Activated CD8-positive, alpha-beta T cell treated with anti-CD3 and anti-CD28 coated beads for 36 hours (primary cell): ENCODE measurements at places on chromosomes 16 and 17. TPM values are rescaled to one million over a fixed set of nuclear protein-coding genes. Genes with fewer than 3 reads are reported as not detected.
A peak's percentile ranks its signal among the peaks of the same experiment; 100 is the strongest.

- DNase-seq, result no peak
Measured at GRCh38 chr17:82952019-82952418, 112.2 kb upstream of the ZNF750 start.

- no peak for DNase-seq
Measured at GRCh38 chr17:57872536-57872935, 22.7 kb upstream of the MRPS23 start.

The C16orf96 gene
- total RNA-seq, result 0.32 TPM

GRCh38 chr16:85640585-85640984 lies 27.5 kb downstream of the GSE1 start:
- no peak for DNase-seq

- DNase-seq, result no peak
Measured at GRCh38 chr17:44355642-44356099, 8.0 kb downstream of the FAM171A2 start.

GRCh38 chr17:17902877-17903276 lies 66.1 kb upstream of the SREBF1 start:
- DNase-seq, result no peak

- DNase-seq, result no peak
Measured at GRCh38 chr17:74201250-74201649, 2.2 kb upstream of the RPL38 start.

The SP2 gene
- 11.5 TPM for total RNA-seq

The DNAAF8 gene
- 0.38 TPM for total RNA-seq

The CCL22 gene
- total RNA-seq, result 7.4 TPM

- DNase-seq, result no peak
Measured at GRCh38 chr17:27315796-27316465, 22.0 kb downstream of the WSB1 start.

The ERN2 gene
- total RNA-seq, result not detected

- no peak for DNase-seq
Measured at GRCh38 chr16:12655537-12655936, 148.2 kb downstream of the CPPED1 start.

- peak; percentile 42 for DNase-seq
Measured at GRCh38 chr17:40122136-40122998, 596 bp downstream of the MSL1 start.

DNA sequence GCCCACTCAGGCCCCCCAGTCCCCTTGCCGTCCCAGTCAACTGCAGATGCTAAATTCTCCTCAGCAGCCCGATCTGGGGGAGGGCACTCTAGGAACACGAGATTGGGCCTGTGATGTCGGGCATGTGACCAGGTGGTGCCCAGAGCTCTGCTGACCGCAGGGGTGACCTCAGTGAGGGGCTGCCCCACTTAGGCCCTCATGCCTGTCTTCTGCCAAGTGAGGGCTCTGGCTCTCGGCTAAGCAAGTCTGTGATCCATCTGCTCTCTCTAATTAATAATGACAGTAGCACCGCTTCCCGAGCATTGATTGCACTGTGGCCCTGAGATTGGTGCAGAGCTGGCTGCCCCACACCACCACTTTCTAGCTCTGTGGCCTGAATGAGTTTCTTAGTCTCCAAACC lies 138.8 kb downstream of the MRM1 start:
- no peak for DNase-seq

The CYGB gene
- 0.23 TPM for total RNA-seq

The IL21R gene
- 95.6 TPM for total RNA-seq

GRCh38 chr17:46862949-46863348 lies 11.6 kb downstream of the WNT9B start:
- DNase-seq, result no peak

DNA sequence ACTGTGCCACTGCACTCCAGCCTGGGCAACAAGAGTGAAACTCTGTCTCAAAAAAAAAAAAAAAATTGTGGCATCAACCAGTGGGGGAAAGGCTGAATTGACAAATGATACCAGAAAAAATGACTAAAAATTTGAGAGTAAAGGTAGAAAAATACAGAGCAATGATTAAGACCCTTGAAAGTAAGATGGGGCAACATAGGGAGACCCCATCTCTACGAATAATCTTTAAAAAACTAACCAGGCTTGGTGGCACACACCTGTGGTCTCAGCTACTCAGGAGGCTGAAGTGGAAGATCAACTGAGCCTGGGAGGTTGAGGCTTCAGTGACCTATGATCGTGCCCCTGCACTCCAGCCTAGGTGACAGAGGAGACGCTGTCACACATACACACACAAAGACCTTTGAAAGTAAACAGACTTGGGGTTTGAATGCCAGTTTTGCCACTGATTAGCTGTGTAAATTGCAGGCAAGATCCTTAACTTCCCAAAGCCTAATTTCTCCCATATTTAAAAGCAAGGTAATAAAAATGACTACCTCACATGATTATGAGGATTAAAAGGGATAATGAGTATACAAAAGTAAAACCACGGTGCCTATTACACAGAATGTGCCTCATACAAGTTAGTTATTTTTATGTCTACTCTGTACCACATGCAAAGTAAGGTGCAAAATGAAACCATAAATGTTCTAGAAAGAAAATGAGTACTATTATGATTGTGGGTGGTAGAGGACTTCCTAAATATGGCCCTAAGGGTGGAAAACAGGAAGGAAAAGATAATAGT lies 21.7 kb upstream of the PAFAH1B1 start:
- DNase-seq, result no peak

The ASB16 gene
- 0.18 TPM for total RNA-seq

DNA sequence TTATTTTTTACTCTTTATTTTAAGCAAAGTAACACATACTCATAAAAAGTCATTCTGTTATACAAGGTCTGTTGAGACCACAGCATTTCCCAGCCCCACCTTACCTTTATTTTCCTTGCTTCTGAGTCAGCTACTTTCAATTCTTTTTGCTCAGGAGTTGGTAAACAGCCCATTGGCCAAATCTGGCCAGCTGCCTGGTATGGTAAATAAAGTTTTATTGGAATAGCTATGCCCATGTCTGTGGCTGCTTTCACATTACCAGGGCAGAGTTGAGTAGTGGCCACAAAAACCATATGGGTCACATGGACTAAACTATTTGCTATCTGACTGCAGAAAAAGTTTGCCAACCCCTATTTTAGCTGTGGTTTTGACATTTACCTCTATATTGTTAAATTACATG lies 3.4 kb upstream of the NSRP1 start:
- DNase-seq, result peak; percentile 53

GRCh38 chr16:49521734-49522325 lies 148.2 kb downstream of the C16orf78 start:
- no peak for DNase-seq

DNA sequence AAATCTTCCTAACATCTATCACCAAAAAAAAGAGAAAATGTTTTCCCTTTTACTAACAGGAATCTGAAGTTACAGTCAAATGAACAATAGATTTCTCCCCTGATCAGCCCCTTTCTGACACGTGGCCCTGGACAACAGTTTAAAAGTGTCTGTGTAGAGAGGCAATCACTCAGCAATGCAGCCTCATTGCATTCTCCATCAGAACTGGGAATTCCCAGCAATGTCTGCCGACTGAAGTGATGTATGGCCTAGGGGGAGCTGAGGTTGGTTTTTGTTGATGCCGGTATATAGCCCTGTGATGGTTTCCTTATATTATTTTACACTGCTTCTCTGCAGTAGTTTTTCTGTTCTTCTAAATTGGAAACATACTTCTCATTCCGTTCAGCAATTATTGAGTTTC lies 904.3 kb upstream of the CDH8 start:
- no peak for DNase-seq

The CTRL gene
- 3.9 TPM for total RNA-seq

The GJD3 gene
- not detected for total RNA-seq

GRCh38 chr16:83722456-83723183 lies 85.2 kb upstream of the HSBP1 start:
- no peak for DNase-seq

- DNase-seq, result no peak
Measured at GRCh38 chr17:78785011-78785662, 3.1 kb upstream of the CYTH1 start.

The CYLD gene
- 86.4 TPM for total RNA-seq

- peak; percentile 83 for DNase-seq
Measured at GRCh38 chr16:2532494-2533141, 1.4 kb upstream of the CEMP1 start.

The RAB40C gene
- total RNA-seq, result 8.8 TPM

DNA sequence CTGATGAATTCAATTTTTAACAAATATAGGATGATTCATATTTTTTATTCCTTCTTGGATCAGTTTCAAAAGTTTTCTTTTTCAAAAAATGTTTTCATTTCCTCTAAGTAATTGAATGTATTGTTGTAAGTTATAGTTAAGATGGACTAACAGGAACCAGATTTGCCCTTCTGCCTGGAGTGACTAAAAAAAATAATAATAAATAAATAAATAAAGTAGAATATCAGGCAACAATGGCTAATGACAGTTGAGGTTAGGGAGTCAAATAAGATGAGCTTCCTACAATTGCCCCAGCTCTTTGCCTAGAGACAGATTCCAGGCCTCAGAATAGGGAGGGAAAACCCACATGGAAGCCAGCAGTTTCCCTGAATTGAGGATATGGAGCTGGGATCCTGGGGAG lies 73.7 kb upstream of the MSI2 start:
- no peak for DNase-seq

DNA sequence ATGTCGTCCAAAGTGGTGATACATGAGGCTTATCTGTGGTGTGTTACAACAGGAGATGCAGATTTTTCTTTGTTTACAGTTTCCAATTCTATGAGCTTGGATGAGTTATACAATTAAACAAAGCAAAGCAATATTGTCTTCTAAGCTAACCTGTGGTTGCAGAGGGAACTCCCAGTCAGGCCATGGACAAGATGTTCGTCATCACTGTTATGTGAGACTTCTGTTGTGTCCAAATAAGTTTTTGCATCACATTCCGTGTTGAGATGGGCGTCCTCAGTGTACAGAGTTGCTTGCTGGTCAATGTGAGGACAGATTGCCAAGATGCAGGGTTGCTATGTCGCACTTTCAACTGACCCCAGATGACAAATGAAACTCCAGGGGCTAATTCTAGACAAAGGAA lies 189.3 kb downstream of the IRF8 start:
- DNase-seq, result no peak

The TBC1D3 gene
- total RNA-seq, result not detected

- DNase-seq, result peak; percentile 15
Measured at GRCh38 chr17:67559381-67559966, 158.3 kb upstream of the NOL11 start.

The NT5M gene
- total RNA-seq, result 9.4 TPM

The GNG13 gene
- total RNA-seq, result not detected

- peak; percentile 86 for DNase-seq
Measured at GRCh38 chr16:29848420-29849297, 14.4 kb downstream of the CDIPT start.

DNA sequence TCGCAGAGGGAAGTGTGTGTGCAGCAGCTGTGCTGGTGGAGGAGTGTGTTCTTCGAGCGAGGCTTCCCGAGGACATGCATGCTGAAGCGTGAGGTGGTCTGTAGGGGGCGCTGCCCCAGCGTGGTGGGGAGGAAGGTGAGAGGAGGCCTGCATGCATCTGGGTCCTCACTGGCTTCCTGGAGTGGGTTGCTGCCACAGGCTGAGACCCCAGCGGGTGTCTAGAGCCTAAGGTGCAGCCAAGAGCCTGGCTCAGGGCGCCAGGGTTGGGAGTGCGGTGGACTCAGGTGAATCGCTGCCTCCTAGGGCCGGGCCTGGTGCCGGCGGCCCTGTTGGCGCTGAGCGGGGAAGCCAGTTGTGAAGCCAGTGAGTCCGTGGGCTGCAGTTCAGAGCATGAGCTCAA lies 7.5 kb upstream of the HSD3B7 start:
- DNase-seq, result peak; percentile 45
